ENCODE measurements at places on chromosomes 1 and 21.

- no peak for DNase-seq
These were observed 2.2 kb upstream of the IRF6 start for GRCh38 chr1:209808059-209808581.

DNA sequence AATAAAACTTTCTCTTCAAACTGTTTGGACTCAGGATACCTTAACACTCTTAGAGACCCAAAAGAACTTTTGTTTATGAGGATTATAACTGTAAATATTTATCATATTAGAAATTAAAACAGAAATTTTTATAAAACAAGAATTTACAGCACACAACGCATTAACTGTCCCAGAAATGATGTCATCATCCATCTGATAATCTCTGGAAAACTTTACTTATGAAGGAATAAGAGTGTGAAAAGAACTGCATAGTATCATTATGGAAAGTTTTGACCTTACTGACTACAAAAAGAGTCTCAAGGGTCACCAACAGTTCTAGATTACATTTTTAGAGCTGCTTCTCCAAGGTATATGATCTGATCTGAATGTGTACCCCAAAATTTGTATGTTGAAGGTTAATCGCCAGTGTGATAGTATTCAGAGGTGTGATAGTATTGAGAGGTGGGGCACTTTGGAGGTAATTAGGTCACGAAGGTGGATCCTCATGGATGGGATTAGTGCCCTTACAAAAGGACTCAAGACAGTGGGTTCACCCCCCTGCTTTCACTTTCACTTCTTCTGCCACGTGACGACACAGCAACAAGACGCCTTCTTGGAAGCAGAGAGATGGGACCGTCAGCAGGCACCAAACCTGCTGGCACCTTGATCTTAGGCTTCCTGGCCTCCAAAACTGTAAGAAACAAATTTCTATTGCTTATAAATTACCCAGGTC lies 95.7 kb upstream of the NR5A2 start:
- peak; percentile 71 for DNase-seq

- no peak for DNase-seq
These were observed 906 bp upstream of the ADARB1 start for GRCh38 chr21:45073301-45074047.

GRCh38 chr1:184908506-184908905 lies 65.8 kb downstream of the NIBAN1 start:
- no peak for DNase-seq
